ENCODE measurements at places on chromosomes 5 and 9.
A peak's percentile ranks its signal among the peaks of the same experiment; 100 is the strongest.

- DNase-seq: no peak
Observed at GRCh38 chr5:97891971-97892370, 708.9 kb upstream of the RIOK2 start.

- DNase-seq: no peak
Observed at GRCh38 chr9:35229066-35229778, 67.4 kb downstream of the UNC13B start.

DNA sequence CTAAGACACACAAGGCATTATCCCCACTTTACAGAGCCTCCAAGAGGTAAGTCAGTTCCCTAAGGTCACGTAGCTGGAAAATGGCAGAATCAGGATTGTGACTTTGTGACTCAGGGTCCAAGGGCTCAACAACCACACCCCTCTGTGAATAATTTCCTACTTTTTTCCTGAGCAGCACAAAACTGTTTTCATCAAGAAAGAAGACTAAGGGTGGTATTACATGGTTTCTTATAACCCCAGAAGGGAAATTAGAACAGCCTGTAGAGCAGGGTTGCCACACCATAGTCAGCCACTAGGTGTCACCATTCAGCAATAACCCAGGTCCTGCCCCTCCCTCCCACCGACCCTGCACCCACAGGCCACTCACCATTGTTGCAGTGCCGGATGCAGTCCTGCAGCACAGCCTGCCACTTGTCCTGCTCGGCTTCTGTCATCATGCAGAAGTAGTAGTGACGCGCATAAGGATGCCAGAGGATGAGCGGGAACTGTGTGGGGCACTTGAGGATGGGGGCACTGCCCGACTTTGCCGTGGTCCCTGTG lies 72.1 kb downstream of the LRSAM1 start:
- no peak for DNase-seq

GRCh38 chr5:141780240-141780951 lies 97.8 kb downstream of the PCDH1 start:
- no peak for DNase-seq

DNA sequence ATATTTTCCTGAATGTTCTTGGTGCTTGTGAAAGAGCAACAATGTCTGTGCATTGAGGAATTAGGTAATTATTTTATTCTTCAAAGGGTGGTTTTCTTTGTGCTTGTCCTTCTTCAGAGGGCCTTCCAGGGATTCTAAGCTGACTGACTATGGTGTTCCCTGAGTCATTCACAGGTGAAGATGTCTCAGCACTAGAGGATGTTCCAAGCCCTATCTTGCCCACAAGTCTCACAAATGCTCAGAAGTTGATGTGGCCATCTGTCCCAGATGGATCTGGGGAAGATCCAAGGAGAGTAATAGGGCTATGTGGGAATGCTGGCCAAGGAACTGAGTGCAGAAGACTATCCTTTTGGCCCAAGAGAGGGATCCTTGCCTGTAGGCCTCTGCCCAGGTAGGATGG lies 120.9 kb downstream of the ADAMTSL1 start:
- DNase-seq: no peak

DNA sequence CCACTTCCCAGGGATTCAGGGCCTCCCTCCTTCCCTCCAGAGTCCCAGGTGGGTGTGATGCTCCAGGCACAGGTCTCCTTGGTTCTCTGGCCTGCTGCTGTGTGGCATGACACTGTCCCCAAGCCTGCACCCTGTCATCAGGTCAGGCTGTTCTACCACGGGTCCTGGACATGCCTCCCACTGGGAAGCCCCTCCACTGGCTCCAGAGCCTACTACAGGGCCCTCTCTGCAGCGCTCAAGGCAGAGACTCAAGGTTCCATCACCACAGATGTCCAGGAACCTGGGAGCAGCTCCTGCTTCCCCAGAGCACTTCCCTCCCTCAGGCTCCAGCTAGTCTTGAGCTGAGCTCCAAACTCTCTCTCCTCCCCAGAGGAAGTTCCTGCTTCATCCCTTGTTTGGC lies 237.3 kb downstream of the PBX3 start:
- DNase-seq: no peak

DNA sequence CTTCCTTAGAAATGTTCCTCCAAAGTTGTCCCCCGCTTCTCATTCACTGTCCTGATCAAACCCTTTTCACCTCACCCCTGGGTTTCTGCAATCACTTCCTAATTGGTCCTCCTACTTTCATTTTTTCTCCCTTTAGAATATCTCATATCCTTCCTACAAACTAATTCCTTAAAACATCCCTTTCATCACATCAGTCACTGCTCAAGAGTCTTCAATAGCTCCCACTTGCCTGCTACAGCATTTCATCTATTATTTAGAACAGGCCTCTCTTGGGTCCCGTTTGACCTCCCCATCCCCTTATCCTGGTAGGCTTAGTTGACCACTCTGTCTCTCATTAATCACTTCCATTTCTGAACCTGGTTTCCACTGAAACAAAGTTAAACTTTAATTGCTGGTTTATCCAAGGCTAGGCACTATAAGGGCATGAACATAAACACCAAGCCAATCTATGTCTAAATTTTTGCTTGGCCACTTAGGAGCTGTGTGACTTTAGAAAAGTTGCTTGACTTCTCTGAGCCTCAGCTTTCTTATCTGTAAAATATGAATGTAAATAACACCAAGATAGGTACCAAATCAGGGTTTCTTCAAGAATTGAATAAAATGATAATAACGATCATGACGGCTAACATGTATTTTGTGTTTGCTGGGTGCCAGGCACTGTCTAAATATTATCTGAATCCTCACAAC lies 202.1 kb upstream of the WWC1 start:
- no peak for DNase-seq

GRCh38 chr5:73280821-73281746 lies 108.1 kb downstream of the TMEM174 start:
- peak; percentile 73 for DNase-seq

DNA sequence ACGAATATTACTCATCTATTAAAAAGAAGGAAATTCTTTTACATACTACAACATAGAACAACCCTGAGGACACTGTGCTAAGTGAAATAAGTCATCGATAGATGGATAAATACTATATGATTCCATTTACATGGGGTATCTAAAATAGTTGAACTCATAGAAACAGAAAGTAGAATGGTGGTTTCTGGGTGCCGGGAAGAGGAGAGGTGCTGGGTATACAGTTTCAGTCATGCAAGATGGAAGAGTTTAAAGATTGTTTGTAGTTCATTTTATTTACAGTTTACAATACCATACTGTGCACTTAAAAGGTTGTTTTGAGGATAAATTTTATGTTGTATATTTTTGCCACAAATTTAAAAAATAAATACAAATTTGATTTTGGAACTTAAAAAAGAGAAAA lies 267.5 kb upstream of the ITGA1 start:
- DNase-seq: no peak

DNA sequence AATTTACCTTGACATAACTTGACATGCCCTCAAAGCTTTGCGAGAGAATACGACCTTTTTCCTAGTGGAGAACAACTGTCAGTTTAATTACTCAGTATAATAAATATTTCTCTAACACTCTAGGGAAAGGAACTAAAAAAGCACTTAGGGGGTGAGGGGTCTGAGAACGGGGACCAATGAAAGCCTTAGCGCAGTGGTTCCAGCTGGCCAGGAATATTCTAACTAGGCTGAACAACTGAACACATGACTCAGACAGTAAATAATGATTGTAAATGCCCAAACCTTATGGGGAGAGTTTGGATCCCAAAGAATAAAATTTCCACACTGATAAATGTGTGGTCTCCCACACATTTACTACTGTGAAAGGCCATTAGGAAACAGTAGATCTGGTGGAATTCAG lies 14.9 kb downstream of the MYO10 start:
- no peak for DNase-seq

DNA sequence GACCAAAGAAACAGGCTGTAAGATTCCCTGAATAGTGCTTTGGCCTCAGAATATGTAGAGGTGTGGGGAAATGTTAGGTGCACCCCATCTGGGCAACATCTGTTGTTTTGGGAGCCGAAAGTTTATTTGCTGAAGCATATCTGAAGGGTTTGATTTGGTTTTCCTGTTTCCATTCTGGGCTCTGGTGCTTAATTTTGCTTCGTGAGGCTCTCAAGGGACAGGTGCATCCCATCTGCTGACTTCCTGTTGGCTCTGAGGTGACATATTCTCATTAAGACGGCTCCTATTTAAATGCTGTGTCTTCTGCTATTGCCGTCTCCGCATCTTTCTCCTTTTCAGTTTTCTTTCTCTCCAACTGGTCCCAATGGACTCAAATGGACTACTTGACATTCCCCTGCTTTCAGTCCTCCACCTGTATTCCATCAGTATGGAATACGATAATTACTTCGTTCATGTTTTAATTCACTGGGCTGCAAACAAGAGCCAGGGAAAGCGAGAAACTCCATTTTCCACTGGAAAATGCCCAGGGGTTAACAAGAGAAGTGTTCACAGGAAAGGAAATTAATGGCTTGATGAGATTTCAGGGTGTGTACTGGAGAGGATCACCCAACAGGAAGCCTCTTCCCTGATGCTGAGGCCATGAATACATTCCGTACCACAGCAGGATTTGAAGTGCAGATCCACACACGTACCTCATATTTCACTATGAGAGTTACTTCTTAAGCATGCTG lies 104.0 kb downstream of the MTX3 start:
- no peak for DNase-seq

DNA sequence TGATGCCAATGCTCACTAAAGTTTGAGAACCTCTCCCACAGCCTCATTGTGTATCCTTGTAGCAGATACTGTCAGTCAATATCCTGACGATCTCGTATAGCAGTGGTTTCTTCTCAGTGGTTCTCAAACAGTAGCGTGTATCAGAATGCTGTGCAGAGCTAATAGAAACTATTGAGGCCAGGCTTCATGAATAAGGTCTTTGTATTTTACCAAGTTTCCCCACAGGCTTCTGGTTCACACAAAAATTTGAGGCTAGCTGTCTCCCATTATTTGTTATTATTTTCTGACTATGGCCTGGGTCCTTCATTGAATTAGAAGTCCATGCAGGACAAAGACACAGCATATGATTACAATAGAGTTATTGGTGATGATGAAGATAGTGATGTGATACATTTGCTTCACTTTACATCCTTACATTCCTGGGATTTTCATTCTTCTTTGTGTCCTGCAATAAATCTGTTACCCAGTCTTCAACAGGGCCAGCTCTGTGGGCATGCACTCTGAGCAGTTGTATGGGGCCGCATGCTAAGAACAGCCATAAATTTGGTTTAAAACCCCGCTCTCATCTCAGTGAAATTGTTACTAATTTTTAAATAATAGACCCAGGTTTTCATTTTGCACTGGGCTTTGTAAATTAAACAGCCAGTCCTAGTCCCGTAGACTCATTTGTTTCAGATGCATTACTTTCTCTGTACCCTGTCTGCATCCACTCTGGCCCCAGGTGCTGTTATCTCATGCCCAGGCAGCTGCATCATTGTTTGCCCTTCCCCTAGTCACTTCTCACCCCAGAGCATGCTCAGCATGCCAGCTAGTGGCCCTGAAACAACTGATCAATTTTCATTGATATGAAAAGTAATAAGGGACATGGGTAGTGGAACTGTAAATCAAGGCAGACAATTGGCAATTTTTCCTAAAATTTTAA lies 199.9 kb upstream of the PIK3R1 start:
- no peak for DNase-seq

- DNase-seq: no peak
Observed at GRCh38 chr9:85212887-85213286, 528.9 kb downstream of the AGTPBP1 start.

- peak; percentile 56 for DNase-seq
Observed at GRCh38 chr9:93185266-93186214, 1.6 kb downstream of the WNK2 start.

- no peak for DNase-seq
Observed at GRCh38 chr9:69109152-69109551, 64.9 kb upstream of the TJP2 start.

Data from cerebellar cortex (tissue), 1 donor.